Fibroblast of the conjunctiva (primary cell): ENCODE measurements at places on chromosomes 16 and 17.

DNA sequence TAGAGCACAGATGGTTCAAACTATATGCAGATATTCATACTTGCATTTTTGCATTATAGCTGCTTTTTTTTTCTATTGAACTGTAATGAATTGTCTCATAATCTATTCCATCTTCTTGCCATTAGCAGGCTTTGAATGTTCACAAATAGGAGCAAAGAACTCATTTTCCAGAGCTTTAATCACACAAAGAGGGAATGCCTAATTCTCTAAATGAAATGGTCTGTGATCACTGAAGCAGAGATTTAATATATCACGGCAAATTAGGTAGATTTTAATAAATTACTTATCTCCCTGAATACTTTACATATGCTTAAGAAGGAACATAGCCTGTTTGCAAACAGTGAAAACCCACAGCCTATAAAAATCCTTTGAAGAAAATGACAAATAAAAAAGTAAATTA lies 97.6 kb upstream of the AKTIP start:
- no peak for DNase-seq

DNA sequence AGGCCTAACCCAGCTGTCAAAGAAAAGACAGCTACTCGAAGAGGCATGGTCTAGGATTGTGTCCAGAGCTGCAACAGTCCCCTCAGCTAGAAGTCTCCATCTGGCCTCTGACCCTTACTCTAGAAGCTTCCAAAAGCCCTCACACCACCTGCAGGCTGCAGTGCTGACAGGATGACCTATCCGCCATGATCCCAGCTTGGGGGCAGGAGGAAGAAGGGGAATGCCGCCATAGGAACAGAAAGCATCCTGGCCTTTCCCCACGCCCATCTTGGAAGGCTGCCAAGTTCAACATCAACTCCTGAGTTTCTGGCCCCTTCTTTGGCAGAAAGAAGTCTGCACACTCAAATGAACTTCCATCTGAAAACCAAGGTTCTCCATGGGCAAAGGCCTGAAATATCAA lies 3.1 kb upstream of the KRT36 start:
- DNase-seq, result peak; percentile 32

- no peak for DNase-seq
These were observed 5.3 kb upstream of the DNAH2 start for GRCh38 chr17:7712111-7712771.

- DNase-seq, result no peak
These were observed 114.7 kb downstream of the IRX3 start for GRCh38 chr16:54171626-54172537.

DNA sequence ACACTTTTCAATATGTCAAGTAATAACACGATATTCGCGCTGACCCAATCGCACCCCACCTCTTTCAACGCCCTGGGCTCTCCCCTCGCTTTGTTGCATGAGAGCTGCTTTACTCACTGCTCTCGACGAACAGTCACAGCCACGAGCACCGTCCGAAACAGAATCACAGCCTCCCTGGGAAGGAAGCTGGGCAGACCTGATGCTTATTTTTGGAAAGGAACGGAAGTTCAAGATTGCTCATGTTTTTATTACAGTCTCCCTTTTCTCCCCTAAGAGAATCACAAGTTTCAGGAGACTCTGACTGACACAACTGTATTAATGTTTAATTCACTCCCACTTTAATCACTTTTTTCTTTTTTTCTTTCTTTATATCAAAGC lies 67.8 kb downstream of the ANKRD11 start:
- no peak for DNase-seq

DNA sequence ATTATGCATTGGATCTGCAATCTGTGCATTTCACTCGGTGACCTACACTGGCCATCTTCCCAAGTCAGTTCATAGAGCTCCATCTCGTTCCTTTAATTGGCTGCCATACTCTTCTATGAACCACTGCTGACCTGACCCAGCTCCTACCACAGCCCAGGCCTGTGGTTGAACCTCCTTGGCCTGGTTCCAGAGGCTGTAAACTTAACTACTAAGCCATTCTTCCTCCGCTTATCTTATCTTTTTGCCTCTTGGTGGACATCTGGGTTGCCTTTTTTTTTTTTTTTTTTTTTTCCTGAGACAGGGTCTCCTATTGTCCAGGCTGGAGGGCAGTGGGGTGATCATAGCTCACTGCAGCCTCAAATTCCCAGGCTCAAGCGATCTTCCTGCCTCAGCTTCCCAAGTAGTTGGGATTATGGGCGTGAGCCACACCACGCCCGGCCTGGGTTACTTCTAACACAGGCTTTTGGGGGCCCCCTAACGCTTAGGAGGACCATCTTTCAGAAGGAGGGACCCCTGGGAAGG lies 18.3 kb downstream of the COQ7 start:
- DNase-seq, result no peak

GRCh38 chr16:27978876-27979275 lies 84.6 kb downstream of the GSG1L start:
- DNase-seq, result no peak

DNA sequence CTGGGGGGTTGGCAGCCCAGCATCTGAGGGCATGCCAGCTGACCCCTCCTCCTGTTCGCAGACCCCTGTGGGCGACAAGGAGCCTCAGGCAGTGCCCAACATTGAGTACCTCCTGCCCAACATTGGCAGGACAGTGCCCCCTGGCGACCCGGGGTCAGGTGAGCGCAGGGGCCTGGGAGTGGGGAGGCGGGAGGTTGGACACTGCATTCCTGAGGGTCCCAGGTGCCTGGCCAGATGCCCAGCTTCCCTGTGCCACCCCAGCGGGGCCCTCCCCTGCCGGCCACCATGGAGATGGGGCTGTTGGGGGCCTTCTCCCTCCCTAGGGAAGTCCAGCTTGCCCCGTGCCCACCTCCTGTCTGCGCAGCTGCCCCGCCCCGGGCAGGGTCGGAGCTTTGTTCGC lies 70.1 kb downstream of the ARHGAP23 start:
- no peak for DNase-seq

- DNase-seq, result no peak
These were observed 6.0 kb upstream of the ZNF385C start for GRCh38 chr17:42104264-42104663.

- DNase-seq, result no peak
These were observed 14.6 kb downstream of the ADGRG5 start for GRCh38 chr16:57556941-57557541.

- DNase-seq, result no peak
These were observed 7.3 kb upstream of the WDR45B start for GRCh38 chr17:82655523-82655922.

GRCh38 chr17:75191584-75191983 lies 8.8 kb upstream of the SUMO2 start:
- DNase-seq, result no peak
